ENCODE measurements at places on chromosomes 2 and 18. TPM values are rescaled to one million over a fixed set of nuclear protein-coding genes. Genes with fewer than 3 reads are reported as not detected.

GRCh38 chr2:70553334-70553583 is 367 bp downstream of the TGFA start:
- DNase-seq: no peak

DNA sequence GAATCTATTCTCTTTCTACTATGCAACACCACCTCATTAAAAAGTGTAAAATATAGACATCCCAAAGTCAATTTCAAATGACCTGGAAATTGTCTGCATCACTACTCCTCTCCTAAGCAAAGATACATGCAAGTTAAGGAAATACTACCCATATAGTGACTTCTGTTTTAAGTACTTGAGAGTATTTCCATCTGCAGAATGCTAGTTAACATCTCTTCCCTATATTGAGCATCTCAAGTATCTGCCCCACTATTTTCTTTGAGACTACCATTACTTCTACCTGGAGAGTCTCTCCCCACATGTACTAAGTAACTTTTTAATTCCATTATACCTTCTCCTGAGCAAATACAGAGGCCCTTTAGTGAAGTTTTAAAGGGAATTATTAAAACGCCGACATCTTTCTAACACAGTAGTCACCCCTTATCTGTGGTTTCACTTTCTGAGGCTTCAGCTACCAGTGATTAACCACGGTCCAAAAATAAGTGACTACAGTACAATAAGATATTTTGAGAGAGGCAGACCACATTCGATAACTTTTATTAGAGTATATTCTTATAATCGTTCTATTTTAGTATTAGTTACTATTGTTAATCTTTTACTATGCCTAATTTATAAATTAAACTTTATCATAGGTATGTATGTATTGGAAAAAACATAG is 21.8 kb downstream of the CWC22 start:
- DNase-seq: no peak

DNA sequence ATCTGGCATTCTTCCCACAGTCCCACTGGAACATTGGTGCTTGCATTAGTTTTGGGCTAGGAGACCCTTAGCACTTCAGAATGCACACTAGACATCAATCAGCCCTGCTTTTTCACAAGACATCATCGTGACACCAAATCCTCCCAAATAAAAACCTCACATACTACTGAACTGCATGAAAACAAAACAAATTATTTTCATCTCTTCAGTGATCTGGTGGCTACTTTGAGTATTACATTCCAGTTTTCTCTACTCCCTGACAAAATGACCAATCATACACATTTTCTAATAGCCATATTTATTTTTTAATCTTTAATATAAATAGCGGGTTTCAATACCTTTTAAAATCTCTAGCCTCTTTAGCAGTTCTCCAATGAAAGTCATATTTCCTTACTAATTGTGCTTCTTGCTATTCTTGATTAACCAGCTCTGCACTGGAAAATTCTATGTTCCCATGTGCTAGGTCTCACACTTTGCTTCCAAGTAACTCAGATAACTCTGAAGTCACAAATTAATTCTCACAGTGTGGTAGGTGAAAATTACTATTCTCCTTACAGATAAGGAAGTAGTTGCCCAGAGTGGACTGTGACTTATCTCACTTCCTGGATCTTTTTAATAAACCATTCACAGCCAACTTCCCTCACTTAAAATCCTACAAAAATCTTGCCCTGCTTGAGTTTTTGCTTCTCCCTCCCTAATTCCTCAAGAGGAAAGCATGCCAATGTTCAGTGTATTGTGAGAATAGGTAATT is 82.5 kb upstream of the EPB41L3 start:
- no peak for DNase-seq

GRCh38 chr2:65501836-65502235 is 69.4 kb upstream of the SPRED2 start:
- no peak for DNase-seq

- DNase-seq: no peak
These were observed 10.3 kb downstream of the DNAH6 start for GRCh38 chr2:84526562-84526961.

DNA sequence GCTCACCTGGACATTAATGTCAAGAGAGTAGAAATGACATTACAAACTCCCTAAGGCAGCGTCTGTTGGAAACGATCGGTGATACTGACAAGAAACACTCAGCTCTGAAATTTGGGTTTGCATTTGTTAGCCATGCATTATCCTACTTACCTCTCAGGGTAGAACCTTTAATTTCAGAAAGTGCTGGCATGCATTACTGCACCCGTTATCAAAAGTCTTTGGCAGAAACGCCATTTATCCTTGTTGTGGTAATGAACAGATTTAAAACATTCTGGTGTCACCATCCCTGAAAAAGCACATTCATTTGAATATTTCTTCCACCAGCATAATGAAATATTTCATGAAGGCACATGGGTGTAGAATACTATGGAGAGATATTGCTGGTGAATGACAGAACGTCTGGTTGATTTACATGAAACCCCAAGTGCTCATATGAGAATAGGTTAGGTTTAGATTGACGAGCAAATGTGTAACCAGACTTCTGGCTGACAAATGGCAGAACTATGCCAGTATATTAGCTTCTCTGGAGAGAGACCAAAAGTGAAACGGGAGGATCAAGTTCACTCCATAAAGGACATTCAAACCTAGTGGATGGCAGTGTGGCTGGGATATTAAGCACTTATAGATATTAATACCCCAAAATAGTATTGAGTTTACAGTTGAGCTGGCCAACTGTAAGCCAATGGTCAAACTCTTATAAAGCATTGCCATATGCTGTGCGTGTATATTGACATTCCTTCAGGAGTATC is 53.5 kb upstream of the ITGB6 start:
- no peak for DNase-seq

Gene MC4R
- 0.30 TPM for polyA plus RNA-seq

DNA sequence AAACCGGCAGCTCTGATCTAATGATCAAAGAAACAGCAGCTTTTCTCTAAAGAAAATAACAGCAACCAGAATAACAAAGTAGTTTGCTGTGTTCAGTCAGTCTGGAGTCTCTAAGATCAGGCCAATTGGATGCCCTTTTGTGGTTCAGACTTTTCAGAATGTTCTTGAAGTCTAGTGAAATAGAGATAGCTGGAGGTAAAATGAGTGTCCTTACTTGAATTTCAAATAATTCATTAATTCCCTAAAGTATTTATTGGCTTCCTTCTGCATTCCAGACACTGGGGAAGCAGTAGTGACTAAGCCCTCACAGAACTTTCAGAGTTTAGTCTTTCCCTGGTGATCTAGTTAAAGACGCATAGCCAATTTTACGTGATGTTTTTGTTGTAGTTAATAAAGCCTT is 58.7 kb downstream of the C18orf54 start:
- DNase-seq: no peak

GRCh38 chr2:226674123-226674522 is 125.5 kb downstream of the IRS1 start:
- no peak for DNase-seq

DNA sequence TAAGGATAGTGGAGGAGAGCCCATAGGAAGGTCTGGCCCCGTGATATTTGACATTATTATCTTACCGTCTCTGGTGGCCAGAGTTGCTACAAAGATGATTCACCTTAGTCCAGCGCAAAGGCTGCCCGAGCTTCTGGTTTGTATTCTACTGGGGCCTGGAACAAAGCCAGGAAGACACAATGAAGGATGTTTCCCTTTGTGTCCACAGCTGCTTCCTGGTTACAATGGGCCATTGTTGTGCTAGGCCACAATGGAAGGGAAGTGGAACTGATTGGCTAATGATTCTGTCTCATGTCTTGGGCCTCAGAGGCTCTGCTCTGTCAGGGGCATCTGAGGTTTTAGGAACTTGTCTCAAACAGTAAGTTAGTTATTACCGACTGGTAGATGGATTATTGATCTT is 132.2 kb downstream of the TDRD15 start:
- DNase-seq: no peak

GRCh38 chr2:202339071-202339870 is 36.9 kb upstream of the BMPR2 start:
- DNase-seq: no peak

Gene DYSF
- 5.8 TPM for polyA plus RNA-seq

DNA sequence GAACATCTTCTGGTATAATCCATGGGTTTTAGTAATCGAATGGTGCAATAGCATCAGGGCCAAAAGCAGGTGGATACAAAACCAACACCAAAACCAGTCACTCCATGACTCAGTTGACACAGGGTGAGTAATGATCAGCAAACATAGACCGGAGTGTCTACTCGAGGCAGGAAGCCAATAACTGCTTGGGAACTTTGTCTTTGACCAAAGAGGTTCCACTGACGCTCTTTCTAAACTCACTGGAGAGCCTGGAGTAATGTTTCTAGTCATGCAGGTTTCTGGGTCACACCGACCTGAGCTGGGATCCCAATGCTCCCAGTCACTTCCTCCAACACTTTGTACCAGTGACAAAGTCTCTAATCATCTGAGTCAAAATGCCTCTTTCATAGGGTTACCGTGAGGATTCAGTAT is 30.9 kb downstream of the MREG start:
- no peak for DNase-seq

- no peak for DNase-seq
These were observed 58.6 kb downstream of the MGAT5 start for GRCh38 chr2:134312482-134312881.

DNA sequence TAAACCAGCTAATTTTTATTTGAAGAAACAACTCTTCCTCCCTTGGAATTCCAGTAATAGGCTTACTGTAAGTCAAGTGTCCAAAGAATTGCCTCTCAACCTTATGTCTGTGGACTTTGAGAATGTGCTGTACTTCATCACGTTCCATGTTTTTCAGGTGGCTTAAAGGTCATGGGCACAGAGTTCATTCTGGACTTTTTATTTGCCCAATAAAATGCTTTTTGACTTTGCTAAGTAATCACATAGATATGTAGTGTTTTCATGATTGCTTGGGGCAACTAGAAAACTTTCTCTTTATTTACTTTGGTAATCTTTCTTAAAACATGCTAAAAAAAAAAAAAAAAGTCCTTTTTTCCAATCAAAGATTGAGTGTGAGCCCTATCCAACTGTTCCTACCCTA is 10.4 kb upstream of the DNAH7 start:
- no peak for DNase-seq

- DNase-seq: no peak
These were observed 76.7 kb downstream of the MRPS9 start for GRCh38 chr2:105114551-105114950.

DNA sequence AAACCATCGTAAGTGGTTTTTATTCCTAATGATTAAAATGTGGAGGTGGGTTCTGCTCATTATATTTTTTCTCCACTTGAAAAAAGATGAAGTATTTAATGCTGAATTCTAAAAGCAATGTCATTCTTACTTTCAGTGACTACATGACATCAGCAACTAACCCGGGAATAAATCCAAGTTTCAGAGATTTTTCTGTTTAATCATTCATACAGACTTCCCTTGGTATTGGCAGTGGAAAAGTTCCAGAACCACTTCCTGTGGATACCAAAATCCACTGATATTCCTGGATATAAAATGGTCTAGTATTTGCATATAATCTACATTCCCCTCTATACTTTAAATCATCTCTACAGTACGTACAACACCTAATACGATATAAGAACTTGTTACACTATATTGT is 128.6 kb downstream of the ZNF532 start:
- DNase-seq: no peak

GRCh38 chr18:379681-380330 is 112.0 kb upstream of the THOC1 start:
- DNase-seq: no peak

DNA sequence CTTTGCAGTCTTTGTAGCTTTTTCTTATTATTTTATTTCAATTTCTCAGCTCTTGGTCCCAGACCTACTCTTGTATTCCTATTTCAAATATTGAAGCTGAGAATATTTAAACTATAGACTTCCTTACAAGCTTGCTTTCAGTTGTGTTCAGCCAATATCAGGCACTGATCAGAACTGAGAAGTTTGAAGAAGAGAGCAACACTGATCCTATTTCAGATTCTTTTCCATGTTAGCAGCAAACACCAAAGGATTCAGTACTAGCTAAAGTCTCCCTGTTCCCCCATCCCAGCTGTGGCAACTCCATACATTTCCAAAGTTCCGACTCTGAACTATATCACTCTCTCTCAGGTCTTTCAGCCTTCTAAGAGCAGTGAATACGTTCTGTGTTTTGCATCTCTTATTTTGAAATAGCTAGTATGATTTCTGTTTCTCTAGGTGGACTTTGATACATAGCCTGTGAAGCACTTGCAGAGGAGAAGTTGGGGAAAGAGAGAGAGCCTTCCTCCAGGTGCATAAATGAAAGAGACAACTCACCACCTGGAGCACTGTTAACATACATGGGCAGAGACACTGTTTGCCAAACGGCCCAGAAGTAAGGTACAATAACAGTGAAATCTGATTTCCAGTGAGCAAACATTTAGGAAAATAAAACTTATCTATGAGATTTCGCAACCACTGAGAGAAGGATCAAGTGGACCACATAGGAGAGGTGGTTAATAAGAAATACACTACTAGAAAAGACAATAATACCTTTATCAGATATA is 135.0 kb upstream of the ZNF804A start:
- no peak for DNase-seq

DNA sequence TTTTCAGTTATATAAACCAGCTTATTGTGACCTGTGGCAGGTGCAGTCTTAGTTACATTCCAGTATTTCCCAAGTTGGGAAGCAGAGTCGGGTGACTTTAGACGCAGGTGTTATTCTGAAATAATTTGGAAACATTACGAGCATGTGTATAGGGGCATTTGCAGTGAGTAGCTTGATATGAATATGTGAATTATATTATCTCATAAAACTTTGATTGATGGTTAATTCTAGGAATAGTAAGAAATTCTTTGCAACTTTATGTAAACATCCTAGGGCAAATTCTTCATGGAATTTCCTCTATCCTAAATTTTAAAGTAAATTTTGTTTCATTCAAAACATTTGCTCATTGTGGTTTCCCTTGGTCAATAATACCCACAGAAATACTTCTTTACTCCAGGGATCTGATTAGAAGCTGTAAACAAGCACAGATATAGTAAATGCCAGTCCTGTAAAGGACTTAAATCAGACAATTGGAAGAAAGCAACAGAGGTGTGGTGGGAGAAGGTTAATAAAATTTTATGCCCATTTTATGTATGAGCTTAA is 580.6 kb upstream of the CDH2 start:
- DNase-seq: no peak

DNA sequence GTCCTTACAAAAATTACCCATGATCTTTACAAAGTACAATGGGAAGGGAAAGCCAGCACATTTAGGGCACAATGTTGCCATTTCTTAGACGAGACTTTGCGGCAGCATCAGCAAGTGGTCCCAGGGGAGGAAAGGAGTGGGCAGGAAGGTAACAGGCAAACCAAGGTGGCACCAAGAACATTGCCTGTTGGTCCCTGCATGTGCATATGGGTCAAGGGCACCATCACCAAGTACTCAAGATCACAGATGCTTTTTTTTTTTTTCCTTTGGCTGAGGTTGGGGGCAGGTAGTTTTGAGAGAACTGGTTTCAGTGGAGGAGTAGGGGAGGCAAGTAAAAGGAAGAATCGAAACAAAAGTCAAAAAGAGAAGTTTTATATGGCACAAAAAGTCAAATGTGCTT is 752 bp upstream of the CYTIP start:
- DNase-seq: no peak

- DNase-seq: no peak
These were observed 124.8 kb downstream of the PTH2R start for GRCh38 chr2:208531361-208531760.

Data from thymus (tissue), 14 donors.